LoVo (cell line): ENCODE measurements at places on chromosomes 7 and 10.

- no peak for DNase-seq
These were observed 271.2 kb downstream of the SUGCT start for GRCh38 chr7:40405991-40406390.

DNA sequence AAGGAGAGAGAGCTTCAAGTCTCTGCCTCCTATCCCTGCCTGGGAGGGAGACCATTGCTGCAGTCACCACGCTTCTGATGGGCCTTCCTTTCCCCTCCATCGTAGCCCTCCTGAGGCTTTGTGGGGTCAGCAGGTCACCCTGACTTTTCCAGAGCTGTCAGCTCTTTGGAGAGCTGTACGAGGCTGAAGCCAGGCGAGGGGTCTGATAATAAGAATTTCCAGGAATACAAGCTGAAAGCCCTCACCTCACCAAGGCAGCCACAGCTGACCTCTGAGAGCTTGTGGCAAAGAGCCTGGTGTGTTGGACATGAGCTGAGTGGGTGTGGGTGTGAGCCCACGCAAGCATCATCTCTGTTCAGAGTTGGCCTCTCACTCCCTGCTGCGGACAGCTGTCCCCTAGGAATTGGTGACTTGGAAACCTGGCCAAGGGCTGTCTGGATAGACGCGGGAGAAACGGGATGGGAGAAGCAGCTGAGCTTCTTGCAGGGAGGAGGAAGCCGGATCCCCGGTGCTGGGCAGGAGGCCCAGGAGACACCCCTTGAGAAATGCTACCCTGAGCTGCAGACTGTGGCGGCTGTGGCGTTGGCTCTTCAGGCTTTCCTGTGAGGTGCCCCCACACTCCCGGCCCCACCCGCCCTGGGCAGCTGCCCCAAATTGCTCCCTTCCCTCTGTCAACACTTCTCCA, 122.1 kb upstream of the BTBD16 start:
- DNase-seq, result no peak

DNA sequence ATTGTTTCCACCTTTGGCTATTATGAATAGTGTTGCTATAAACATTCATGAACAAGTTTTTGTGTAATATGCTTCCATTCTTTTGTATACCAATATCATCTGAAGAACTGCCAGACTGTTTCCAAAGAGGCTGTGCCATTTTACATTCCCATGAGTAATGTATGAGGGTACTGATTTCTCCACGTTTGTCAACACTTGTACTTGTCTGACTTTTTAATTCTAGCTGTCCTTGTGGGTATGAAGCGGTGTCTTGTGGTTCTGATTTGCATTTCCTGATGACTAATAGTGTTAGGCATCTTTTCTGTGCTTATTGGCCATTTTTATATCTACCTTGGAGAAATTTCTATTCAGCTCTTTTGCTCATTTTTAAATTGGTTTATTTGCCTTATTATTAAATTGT, 52.8 kb downstream of the LSMEM1 start:
- DNase-seq, result no peak

GRCh38 chr7:118060692-118061091, 123.3 kb upstream of the LSM8 start:
- no peak for DNase-seq

DNA sequence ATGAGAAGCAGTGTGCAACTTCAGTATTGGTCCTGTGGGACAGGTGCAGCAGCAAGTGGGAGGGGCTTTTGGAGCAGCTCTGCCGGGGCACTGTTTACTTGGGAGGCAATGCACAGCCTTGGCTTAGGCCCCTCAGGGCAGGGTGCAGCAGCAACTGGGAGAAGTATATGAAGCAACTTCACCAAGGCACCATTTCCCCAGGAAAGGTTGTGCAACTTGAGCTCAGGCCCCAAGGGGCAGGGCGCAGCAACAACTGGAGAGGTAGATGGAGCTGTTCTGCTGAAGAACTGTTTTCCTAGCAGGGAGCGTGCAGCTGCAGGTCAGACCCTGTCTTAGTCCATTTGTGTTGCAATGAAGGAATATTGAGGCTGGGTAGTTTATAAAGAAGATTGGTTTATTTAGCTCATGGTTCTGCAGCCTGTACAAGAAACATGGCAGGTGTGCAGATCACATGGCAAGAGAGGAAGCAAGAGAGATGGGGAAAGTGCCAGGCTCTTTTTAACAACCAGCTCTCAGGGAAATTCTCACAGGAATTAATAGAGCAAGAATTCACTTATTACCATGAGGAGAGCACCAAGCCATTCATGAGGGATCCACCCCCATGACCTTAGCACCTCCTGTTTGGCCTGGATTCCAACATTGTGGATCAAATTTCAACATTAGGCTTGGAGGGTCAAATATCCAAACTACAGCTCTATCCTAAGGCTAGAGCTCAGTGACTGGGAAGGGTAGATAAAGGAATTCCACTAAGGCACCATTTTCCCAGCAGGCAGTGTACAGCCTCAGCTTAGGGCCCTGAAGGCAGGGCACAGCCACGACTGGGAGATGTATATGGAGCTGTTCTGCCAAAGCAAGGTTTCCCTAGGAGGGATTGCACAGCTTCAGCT, 10.9 kb downstream of the GPR141 start:
- no peak for DNase-seq

DNA sequence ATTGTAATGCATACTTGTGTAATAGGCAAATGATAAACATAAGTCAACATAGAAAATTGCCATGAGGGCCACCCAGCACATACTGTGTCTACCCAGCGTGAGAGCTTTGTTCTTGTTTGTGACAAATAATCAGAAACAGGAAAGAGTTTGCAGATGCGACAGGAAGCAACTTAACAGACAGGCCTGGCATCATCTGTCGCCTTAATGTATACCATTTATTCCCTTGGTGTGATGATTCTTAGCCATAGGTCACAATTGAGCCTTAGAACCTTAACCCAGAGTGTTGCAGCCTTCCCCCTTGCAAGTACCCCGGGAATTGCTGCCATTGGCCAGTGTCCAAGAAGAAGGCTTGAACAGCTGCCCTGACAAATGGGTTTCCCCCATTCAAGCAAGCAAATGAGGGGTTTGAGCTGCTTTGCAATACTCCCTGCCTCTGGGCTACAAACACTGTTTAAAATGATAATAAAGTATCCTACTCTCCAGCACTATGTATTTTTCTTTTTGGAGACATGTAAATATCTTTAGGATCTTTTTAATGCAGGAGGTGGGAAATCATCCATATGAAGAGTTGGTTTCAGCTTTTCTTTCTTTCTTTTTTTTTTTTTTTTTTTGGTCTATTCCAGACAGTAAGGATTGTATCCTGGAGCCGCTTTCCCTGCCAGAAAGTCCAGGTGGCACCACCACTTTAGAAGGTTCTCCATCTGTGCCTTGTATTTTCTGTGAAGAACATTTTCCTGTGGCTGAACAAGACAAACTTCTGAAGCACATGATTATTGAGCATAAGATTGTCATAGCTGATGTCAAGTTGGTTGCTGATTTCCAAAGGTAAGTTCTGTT, 80.0 kb downstream of the ZNF277 start:
- DNase-seq, result no peak

- no peak for DNase-seq
These were observed 22.3 kb downstream of the AMZ1 start for GRCh38 chr7:2710286-2710655.

DNA sequence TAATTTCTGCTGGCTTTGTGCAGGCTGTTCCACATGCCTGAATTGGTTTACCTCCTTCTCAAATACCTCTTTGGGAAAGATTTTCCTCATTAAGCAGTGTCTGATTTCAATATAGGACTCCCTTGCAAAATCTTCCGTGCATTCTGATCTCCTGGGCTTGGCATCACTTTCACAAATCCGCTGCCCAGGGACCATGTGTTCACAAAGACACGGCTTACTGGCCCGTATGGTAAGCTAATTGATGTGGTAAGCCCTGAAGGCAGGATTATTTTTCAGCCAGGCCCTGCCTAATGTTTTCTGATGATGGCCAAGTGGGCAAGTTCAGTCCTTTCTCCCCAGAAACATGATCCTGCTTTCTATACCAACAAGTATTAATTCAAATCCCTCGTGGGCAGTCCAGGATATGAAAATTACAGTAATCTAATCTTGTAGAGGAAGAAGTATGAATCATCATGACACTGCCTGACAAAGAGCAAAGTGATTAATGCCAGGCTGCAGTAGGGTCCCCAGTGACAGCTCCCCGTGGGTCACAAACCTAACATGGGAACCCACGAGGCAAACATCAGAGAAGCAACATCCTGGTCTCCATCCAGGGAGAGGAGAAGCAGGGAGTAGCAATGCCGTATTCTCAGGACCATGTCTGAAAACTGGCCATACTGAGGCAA, 11.6 kb upstream of the SVIL start:
- DNase-seq, result no peak
